ENCODE measurements at places on chromosomes 3 and 15. TPM values are rescaled to one million over a fixed set of nuclear protein-coding genes. Genes with fewer than 3 reads are reported as not detected.
A peak's percentile ranks its signal among the peaks of the same experiment; 100 is the strongest.

Gene ALDH1A2
- total RNA-seq = 2.2 TPM

Gene MST1R
- total RNA-seq = 39.0 TPM

GRCh38 chr3:107524841-107525643 lies 2.3 kb downstream of the BBX start:
- DNase-seq = peak; percentile 63

- no peak for DNase-seq
These were observed 98.0 kb downstream of the DTWD1 start for GRCh38 chr15:49718846-49719245.

Gene CTXN2
- not detected for total RNA-seq

GRCh38 chr3:46359733-46360493 lies 6.0 kb downstream of the CCR2 start:
- DNase-seq = peak; percentile 20

GRCh38 chr3:58271901-58272501 lies 34.0 kb upstream of the RPP14 start:
- peak; percentile 82 for DNase-seq

DNA sequence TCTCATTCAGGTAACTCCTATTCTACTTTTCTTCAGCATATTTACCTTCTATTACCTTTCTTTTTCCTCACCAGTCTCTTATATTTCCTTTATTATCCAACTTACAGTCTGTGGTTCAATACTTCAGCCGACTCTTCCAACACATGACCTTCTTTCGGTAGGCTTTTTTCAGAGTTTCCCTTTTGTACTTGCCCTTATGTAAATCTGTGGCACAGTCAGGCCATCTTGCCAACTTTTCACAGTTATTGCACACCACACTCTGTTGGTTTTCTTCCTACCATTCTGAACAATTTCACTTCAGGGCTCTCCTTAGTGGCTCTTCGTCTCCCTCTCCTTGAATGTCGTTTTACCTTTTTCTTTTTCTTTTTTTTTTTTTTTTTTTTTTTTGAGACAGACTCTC lies 427.8 kb downstream of the LPP start:
- no peak for DNase-seq

GRCh38 chr3:42013691-42014457 lies 52.0 kb upstream of the ULK4 start:
- peak; percentile 11 for DNase-seq

- no peak for DNase-seq
These were observed 43.5 kb downstream of the PTH1R start for GRCh38 chr3:46921041-46921440.

Gene WDR5B
- total RNA-seq = 3.1 TPM

GRCh38 chr3:165753560-165753959 lies 83.7 kb downstream of the BCHE start:
- peak; percentile 83 for DNase-seq

Gene CACNA1D
- not detected for total RNA-seq

DNA sequence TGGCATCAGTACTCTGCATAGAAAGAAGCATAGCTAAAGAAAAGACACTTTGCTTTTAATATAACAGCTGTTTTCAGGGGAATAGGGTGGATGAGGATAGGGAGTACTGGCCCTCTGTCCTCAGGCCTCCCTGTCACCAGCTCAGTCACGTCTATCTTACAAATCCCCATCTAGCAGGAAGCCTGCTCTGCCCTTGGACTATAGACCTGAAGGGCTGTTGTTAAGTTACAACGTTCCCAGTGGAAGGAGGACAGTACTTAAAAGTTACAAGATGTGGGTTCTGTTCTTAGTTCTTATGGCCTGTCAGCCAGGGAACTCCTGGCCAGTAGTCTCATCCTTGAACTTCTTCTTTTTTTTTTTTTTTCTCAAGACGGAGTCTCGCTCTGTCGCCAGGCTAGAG lies 70.5 kb downstream of the RPL39L start:
- DNase-seq = no peak

Gene RAD51
- total RNA-seq = 17.3 TPM

GRCh38 chr15:29917600-29918597 lies 95.6 kb upstream of the TJP1 start:
- DNase-seq = peak; percentile 84

Gene COL8A1
- 3.8 TPM for total RNA-seq

DNA sequence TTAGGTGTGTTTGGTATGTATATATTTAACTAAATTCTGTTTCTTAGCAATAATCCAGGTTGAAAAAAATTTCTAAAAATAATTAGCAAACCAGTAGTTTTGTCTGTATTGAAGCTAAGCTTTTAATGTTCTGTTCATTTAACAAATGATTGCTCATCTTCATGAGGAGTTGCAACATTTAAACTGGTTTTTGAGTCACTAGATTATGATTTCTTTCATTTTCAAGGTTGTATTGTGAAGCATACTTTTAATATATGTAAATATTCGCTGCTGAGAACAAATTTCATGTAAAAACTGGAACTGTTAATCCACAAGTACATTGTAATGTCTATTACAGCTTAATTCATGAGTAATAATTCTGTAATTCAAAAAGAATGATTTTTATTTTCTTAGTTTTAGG lies 192.7 kb downstream of the MBNL1 start:
- DNase-seq = no peak

GRCh38 chr3:108122276-108122675 lies 31.4 kb upstream of the CD47 start:
- no peak for DNase-seq

Gene SKOR1
- 0.35 TPM for total RNA-seq

DNA sequence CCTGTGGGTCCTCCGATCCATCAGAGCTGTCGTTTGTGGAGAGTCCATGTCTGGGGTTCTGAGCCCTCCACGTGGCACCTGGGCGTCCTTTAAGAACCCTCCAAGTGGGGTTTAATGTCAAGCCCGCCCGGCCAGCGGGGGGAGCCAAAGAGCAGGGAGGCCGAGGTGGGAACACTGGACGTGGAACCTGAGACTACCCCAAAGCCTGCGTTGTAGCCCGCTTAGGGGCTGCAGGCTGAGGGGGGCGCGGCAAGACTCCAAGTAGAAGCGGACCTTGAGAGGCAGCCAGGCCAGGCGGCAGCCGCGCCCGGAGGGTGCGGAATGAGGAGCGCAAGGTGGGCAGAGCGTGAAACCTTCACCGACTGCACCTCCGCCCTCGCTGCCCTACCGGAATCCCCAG lies 126.2 kb upstream of the ATP10A start:
- no peak for DNase-seq

DNA sequence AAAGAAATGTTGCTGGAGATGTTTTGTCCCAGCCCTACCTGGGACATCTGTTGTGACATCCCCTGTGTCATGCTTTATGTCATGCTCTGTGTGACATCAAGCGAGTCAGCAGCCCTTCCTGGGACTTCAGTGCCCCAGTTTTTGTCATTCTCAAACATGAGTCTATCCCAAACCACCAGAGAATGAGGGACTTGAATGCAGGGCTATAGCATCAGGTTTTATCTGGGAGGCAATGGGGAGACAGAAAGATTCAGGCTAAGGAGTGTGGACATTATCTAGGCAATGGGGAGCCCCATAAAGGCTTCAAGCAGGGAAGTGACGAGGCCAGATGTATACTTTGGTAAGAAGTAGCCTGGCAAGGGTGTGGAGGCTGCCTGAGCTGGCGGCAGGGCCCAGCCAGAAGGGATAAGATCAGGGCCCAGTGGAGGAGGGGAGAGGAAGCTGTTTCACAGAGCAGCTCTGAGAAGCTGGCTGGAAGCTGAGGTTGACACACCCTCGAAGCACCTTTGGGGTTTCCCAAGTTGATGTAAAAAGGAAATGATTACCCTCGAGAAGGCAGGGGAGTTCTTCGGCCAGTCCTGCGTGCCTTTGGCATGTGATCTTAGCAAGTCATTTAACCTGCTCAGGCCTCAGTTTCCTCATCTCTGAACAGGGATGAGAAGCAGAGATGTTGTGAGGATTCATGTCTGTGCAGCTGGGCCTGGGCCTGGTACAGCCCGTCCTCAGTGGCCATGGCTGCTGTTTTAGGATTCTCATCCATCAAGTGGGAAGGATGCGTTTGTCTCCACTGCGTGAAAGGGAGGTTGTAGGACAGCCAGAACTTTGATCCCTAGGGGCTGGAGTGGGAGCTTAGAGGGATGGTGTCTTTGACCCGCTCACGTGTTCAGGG lies 34.3 kb downstream of the IRAK2 start:
- peak; percentile 88 for DNase-seq

Gene GPX1
- total RNA-seq = 745 TPM

DNA sequence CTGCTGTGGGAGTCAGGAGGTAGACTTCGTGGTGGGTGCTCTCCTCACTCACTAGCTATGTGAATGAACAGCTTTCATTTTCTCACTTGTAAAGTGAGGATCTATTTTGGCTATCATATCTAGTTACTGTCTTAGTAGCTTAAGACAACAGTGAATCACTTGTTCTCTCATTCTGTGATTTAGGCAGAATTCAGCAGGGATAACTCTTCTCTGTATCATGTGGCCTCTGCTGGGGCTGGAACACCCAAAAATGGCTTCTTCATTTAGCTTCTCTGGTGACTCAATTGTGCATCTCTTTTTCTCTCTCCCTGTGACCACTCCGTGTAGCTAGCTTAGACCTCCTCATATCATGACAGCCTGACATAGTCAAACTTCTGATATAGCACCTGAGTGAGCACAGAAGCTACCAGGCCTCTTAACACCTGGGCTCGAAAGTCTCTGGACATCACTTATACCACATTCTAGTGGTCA lies 68.4 kb downstream of the BFSP2 start:
- no peak for DNase-seq

DNA sequence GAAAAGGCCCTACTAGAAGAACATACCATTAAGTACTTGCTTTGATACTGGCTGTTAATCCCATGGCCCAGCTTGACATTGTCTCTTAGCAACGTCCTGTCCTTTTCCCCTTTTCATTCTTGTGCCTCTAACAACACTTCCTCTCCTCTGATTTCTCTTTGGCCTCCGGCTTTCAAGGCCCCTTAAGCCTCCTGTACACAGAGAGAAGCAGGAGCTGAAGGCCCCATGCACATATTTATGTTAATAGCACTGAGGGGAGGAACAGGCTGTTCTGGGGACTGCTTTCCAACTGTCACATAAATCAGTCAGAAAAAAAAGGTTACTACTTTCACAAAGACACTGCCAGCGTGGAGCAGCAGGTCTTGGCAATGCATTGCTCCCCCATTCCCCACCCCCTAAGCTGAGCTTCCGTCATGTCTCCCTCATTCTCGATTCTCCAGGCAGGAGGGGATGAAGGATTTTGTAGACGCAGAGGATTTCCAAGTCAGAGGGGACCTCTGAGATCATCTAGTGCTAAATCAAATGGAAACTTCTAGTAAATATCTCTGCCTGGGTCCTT lies 257.4 kb upstream of the ADAMTS9 start:
- DNase-seq = no peak

DNA sequence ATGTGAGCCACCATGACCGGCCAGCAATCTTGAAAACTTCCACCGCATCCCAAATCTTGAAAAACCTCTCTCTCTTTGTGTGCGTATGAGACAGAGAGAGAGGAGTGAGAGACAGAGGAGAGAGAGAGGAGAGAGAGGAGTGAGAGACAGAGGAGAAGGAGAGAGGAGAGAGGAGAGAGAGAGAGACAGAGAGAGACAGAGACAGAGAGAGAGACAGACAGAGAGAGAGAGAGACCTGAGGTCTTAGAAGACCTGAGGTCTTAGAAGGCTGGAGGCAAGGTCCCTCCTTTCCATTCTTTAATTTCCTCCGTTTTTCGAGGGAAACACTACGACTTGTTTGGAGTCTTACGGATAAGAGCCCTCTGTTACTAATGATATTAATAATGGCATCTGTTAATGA lies 39.5 kb downstream of the TMEM40 start:
- no peak for DNase-seq

GRCh38 chr15:96125721-96126415 lies 204.6 kb upstream of the NR2F2 start:
- peak; percentile 56 for DNase-seq

Gene ZNF662
- total RNA-seq = 0.04 TPM

DNA sequence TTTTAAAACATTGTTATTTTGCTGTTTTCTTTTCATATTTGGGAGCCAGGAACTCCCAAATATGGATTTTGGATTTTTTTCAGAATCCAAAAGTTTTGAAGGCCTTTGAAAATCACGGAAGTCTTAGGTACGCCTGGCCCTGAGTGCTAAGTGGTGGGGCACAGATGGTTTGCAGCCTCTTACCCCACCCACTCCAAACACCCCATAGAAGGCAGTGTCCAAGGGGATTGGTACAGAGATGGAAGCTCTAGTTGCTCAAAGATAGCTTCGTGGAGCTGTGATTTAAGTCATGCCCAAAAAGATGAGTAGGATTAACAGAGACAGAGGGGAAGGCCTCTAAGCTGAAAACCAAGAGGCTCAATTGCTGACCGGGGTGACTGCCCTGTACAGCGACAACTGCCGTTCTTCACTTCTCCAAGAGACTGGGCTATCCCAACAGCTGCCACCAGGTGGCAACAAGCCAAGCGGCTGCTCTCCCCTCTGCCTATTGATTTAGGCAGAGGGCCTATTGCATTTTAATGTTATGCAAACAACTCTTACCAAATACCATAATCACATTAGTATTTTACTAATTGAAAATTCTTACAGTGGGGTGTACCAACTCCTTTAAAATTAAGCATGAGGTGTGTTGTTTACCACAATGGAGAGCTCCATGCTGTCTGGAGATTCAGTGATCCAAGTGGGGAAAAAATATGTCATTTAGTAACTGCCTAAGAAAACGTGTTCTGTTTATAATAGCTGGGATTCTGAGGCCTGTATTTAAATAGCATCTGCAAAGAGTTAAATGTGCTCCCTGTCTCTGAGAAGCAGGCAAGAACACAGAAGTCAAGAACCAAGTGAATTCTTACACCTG lies 64.0 kb upstream of the C15orf61 start:
- DNase-seq = peak; percentile 82

GRCh38 chr3:156600834-156601233 lies 45.9 kb upstream of the SSR3 start:
- DNase-seq = peak; percentile 69

DNA sequence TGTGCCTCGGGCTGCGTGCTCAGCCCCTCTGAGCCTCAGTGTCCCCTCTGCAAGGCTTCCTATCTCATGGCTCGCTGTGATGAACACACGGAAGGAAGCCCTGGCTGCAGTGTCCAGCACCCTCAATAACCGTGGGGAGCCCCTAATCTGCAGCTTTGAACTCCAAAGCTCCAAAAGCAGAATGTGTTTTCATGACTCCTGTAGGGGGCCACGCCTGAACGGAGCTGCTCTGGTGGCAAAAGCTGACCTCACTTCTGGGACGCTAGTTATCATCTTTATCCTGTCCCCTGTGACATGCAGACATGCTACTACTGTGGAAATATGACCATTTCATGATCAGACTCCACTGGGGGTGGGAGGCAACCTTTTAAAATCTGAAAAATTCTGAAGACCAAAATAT lies 98.8 kb downstream of the SEC22A start:
- no peak for DNase-seq

Measured in PC-3 (cell line).